Activated T-cell treated with anti-CD3 and anti-CD28 coated beads, Interleukin-2, amount 50 U/mL, for 24 hours (primary cell): ENCODE measurements at places on chromosomes 1 and 21.

DNA sequence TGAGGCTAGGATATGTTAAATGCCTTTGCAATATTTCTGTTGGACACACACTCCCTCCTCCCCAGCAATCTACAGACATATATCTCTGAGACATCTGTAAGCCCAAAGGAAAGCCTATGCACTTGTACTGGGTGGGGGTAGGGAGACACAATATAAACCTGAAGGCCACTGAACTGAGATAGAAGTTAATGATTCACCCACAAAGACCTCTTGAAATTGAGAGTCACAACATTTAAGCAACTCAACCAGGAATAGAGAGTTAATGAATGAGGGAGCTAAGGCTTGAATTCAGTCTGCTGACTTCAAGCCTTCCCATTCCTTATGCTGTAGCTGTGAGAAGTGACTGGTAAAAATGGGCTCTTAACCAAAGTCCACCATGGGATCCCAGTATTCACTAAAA is 5.0 kb downstream of the OR10J1 start:
- no peak for DNase-seq

DNA sequence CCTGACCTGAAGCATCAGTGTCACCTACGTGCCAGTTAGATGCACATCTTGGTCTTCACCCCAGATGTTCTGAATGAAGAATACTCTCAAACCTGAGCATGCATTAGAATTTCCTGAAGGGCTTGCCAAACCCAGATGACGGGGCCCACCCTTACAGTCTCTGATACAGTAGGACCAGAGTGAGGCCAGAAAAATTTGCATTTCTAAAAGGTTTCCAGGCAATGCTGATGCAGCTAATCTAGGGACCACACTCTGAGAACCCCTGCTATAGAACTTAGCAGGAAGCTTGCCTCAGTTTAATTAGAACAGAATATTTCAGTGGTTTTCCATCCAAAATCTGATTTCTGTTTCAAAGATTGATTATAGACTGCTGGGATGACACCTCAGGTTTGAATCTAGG is 9.9 kb upstream of the CTBS start:
- no peak for DNase-seq

GRCh38 chr1:61131716-61132115 is 49.4 kb downstream of the NFIA start:
- no peak for DNase-seq

DNA sequence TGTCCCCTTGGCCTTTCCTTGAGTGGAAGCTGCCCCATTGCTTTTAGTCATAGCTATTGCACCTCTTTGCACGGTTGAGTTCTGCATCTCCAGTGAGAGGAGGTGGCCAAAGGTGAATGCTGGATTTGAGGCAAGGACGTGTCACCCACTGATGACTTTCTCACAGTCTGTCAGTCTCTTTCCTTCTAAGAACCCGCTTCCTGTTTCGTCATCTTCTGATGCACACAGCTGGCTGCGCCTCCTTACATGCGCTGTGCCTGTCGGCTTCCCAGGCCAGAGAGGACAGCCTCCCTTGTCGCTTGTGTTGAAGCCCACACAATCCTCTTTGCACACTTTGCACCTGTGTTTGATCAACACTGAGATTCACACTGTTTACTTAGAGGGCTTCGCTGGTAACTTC is 41.8 kb upstream of the PWP2 start:
- DNase-seq: peak; percentile 76

- DNase-seq: no peak
Measured at GRCh38 chr1:19462781-19463503, 22.4 kb downstream of the CAPZB start.

DNA sequence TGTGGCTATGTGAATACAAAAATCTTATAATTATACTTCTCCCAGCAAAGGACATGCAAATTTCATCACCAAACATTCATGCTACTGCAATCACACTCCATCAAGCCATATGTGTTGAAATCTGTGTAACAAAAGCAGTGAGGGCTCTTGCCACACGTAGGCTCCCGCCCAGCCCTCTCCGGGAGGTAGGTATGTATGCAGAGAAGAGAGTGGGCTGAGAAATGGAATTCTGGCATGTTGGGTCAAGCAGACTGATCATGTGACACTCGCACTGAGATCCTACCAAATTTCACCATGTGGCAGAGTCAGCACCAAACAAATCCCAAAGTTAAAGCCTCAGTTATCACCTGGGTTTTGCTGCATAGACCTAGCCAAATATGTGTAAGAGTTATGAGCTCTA is 49.7 kb downstream of the APP start:
- DNase-seq: no peak

DNA sequence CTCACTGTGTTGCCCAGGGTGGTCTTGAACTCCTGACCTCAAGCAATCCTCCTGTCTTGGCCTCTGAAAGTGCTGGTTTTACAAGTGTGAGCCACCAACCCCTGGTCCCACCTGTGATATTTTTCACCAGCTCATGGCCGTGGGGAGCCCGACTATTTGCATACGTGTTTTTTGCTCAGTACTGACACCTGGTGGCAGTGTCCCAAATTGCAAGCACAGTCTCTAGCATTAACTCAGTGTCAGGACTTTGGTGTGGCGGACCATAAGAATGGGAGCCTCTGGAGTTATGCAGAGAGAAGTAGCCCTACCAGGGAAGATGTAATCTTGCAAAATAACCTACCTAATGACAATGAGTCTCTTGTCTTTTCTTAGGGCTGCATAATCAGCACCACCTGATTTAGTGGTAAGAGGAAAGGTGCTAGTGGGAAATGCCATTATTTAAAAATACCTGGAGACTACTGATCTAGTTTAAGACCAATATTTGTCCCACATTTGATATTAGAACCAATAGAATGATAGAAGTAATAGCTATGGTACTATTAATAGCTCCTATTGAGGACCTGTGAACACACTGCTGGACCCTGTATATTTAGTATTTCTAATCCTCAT is 305.4 kb downstream of the DISC1 start:
- DNase-seq: peak; percentile 73

- DNase-seq: no peak
Measured at GRCh38 chr1:86508583-86508969, 38.3 kb upstream of the CLCA4 start.

DNA sequence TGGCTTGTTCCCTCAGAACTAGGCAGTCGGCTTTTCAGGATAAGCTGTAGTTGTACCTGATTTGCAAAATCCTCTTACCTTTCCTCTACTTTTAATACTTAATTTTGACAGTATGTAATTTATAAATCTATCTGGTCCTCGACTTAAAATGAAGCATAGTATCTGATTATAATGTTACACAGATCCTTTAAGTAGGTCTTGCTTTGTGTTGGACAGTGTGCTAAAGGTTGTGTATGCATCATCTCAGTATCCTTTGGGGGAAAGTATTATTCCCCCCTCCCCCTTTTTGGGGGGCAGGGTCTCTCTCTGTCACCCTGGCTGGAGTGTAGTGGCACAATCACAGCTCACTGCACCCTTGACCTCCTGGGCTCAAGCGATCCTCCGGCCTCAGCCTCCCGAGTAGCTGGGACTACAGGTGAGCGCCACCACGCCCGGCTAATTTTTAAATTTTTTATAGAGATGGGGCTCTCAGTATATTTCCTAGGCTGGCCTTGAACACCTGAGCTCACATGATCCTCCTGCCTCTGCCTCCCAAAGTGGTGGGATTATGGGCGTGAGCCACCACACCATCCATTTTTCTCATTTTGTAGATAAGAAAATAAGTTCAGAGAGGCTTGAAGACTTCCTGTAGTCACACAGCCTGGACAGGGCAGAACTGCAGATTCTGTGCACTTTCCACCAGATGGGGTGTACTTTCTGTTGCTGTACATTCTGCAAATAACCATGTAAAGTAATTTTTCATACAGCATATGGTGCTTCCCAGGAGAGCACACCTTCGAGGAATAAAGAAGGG is 791 bp upstream of the STX6 start:
- DNase-seq: no peak

GRCh38 chr21:17900281-17900989 is 81.3 kb upstream of the C21orf91 start:
- no peak for DNase-seq

DNA sequence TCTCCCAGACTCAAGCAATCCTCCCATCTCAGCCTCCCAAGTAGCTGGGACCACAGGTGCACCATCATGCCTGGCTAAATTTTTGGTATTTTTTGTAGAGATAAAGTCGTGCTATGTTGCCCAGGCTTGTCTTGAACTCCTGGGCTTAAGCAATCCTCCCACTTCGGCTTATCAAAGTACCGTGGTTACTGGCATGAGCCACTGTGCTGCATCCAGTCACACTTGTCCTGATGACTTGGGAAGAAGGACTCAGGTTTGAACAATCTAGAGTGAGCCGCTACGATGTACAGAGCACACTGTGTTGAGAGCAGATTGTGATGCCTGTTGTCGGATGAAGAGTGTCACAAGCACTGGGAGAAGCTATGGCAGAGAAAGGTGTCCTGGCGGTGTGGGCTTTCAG is 27.2 kb downstream of the RNF187 start:
- no peak for DNase-seq

- no peak for DNase-seq
Measured at GRCh38 chr1:7379441-7379971, 391.6 kb upstream of the VAMP3 start.

- peak; percentile 80 for DNase-seq
Measured at GRCh38 chr1:21937372-21938121, 437 bp upstream of the HSPG2 start.

DNA sequence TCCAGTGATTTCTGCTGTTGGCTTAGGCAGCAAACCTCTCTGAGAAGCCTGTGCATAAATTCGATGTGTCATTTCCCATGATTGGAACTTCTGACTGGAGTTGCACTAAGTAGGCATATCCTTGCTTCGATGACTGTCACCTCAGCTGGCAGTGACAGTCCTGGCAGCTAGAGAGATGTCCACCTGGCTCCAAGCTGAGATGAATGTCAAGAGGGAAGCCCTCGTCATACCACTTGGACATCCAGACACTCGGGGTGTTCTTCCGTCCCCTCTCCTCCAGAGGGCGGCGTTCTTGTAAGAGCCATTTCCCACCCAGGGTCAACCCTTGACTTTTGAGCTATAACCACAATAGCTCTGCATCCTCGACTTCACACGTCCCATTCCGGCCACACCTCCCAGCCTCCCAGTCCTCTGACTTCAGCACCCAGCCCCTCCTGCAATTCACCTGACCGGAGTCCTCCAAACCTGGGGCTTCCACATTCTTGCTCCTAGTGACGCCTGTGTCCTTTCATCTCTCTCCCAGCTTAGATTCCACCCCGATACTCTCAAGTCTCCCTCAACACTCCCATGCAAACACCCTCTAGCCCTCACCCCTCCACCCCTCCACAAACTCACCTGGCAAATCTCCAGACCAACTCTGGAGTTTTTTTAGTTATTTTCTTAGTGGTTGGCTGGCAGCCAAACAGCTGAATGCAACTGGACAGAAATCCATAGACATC is 17.3 kb downstream of the CA6 start:
- peak; percentile 58 for DNase-seq

GRCh38 chr1:67735806-67736627 is 51.0 kb downstream of the GADD45A start:
- DNase-seq: peak; percentile 52

GRCh38 chr21:33751120-33751519 is 108.8 kb downstream of the ITSN1 start:
- DNase-seq: no peak

DNA sequence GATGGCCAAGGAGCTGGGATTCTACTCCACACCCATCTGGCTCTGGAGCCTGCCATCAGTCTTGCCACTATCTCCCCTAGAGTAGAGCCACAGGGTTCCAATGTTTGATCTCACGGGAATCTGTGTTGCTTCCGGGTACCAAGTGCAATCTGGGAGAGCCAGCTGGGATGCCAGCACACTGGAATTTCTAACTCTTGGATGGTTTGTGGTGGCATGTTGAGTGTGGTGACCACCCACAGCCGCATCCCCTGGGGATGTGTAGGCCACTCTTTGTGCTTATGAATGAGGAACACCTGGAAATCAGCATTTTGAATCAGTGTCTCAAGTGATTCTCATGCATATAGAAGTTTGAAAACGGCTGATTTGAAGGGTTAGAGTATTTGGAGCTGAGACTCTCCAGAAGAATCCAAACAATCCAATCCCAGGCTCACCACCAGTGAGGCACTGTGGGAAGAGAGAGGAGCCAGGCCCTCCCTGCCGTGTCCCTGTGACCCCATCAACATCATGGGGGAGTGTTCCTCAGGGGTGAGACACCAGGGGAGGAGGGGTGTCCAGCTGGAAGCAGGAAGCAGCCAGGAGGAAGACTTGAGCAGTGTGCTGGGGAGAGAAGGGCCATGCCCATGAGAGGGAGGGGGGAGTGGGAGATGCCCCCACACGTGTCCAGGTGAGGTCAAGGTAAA is 13.4 kb downstream of the FBLIM1 start:
- DNase-seq: no peak
